DMS79 treated with DMSO at 0.1 percent for 48 hours (cell line): ENCODE measurements at places on chromosomes 1 and 21.

DNA sequence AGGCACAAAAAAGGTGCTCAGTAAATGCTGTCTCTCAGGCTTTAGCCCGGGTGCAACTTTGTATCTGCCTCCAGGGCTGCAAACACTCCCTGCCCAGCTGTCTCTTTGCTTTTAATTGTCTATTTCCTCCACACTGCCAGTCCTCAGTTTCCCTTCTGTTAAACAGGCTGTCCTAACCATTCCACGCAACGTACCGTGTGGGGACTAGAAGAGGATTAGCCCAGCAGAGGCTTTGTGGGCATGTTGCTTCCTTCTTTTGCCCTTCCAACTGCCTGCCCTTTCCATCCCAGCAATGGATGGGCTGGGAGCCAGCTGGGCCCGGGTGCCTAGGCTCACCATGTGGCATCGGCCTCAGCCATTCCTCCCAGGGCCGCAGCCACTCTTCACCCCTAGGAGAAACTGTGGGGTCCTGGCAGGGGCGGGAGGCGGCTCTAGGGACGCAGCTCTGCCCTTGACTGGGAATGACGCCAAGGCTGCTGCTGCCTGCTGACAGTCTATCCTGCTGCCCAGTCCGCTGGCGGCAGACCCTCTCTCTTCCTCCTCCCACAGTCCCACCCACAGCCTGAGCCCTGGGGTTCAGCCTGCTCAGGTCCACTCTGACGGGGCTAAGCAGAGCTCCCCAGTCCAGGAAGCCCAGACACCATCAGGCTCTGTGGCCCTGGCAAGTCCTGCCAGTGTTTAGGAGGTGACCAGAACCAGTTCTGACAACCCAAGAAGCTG, 40.6 kb upstream of the LRP8 start:
- peak; percentile 28 for DNase-seq

DNA sequence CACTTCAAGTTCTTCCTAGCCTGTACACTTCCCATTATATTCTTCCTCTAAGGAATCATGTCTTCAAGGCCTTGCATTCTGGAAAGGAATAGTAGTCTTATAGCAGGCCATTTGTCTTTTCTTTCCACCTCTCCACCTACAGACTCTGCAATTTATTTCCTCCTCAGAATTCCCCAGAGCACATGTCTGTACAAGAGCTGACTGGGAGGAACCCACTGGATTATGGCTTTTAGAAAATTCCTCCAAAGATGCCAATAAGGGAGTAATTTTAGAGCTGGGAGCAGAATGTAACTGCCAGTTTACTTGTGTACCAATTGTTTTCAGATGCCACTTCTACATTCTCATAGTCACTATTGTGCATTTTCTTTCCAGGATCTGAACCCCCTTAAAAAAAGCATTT, 3.4 kb upstream of the PSMG1 start:
- DNase-seq, result no peak

GRCh38 chr1:211925016-211925415, 94.5 kb upstream of the LPGAT1 start:
- DNase-seq, result peak; percentile 89

- no peak for DNase-seq
Observed at GRCh38 chr1:198298640-198299039, 141.8 kb downstream of the NEK7 start.

DNA sequence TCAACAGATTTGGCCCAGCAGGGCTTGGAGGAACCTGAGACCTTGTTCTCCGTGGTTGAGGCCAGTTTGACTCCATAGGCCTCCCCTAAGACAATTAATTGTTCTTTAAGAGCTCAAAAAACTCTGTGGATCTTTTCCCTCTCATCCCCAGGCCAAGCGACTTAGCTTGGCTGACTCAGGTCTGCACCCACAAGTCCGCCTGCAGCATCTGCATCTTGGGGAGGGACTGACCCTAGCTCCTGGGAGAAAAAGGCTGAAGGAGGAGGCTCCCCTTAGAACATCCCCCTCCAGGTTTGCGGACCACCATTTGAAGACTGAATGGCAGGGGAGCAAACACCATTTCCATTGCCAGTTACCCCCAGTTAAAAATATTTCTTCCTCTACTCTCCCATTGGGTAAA, 1.5 kb upstream of the HES2 start:
- DNase-seq, result no peak

DNA sequence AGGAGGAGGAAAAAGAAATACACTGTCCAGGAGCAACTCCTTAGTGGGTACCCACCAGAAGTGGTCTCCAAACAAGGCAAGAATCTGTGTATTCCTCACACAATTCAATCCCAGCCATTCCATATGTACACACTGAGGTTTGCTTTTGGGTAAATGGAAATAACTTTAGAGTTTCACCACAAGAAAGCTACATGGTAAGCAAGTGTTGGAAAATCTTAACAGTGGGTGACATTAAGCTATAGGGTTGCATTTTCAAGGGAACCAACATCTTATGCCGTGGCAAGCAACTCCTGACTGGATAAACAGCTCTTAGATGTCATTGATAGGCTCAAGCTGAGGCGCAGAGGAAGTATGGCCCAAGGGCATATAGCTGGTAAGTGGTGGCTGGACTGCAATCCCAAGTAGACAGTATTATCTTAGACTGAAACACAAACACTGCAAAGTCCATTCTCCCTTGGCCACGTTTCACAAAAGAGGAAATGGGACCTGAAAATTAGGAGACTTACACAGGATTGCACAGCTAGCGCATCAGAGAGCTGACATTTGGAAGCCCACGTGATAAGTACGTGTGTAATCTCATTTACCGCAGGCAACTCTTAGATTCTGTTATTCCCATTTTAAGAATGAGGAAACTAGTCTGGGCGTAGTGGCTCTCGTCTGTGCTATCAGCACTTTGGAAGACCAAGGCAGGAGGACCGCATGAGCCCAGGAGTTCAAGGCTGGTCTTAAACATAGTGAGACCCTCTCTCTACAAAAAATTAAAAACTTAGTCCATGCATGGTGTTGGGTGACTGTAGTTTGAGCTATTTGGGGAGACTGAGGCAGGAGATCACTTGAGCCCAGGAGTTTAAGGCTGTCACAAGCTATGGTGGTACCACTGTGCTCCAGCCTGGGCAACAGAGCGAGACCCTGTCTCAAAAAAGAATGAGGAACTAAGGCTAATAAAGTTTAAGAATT, 4.0 kb upstream of the BRWD1 start:
- DNase-seq, result no peak

DNA sequence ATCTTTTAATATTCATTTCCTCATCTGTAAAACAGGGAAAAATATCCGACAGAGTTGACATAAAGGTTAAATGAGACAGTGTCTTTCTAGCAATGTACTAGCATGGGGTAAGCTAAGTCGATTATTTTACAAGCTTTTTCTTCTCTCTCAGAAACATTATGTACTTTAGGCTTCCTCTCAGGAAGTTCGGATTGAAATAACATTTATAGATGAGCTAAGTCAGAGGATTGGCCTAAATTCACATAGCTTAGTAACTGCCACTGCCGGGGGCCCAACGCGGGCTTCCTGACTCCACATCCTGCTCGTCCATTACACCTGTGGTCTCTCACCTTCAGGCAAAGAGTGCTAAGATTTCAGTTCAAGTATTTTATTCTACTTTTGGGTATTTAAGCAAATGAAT, 462.3 kb upstream of the NFIA start:
- DNase-seq, result no peak

DNA sequence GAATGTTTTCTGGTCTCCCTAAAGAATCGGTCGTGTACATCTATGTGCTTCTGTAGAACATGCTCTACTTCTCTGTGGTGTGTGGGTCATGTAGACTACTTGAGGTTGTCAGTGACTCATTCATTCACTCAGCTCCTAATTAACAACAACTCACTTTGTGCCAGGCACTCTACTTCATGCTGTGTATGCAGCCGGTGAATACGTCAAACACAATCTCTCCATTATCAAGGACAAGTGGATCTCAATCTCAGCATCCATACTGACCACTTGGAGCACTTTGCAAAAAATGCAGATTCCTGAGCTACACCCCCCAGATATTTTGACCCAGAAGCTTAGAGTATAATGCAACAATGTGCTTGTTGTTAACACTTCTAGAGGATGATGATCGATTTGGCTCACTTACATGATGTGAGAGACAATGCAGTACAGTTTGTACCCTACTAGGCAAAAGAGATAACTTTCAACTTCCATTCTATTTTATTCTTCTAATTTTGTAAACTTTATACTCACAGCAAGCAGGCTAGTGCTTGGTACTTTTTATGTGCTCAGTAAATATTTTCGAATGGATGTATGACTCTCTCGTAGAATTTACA, 508.6 kb upstream of the ADAMTS5 start:
- DNase-seq, result no peak

- DNase-seq, result no peak
Observed at GRCh38 chr1:237748171-237748960, 142.4 kb downstream of the ZP4 start.

DNA sequence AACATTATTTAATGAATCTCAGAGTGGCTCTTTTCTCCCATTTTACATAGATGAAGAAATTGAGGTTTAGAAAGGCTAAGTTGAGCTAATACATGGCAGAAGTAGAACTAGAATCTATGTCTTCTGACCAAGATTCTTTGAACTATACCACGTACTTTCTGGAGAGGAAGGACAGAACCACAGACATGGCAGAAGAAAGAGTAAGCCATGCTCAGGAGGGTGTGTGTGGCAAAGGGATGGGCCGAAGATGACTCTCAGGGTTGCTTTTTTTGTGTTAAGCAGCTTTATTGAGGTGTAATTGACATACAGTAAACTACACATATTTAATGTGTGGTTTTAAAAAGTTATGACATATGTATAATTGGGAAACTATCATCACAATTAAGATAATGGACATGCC, 69.5 kb downstream of the PEX14 start:
- DNase-seq, result no peak

- DNase-seq, result no peak
Observed at GRCh38 chr1:76687307-76688175, 179.7 kb upstream of the ST6GALNAC5 start.

- no peak for DNase-seq
Observed at GRCh38 chr1:7621334-7622219, 149.5 kb upstream of the VAMP3 start.

GRCh38 chr1:52238887-52239707, 97.2 kb downstream of the ZFYVE9 start:
- no peak for DNase-seq

GRCh38 chr1:161282991-161283390, 24.4 kb downstream of the PCP4L1 start:
- no peak for DNase-seq
